NCI-H1048 (cell line): ENCODE measurements at places on chromosomes 7 and 10.

DNA sequence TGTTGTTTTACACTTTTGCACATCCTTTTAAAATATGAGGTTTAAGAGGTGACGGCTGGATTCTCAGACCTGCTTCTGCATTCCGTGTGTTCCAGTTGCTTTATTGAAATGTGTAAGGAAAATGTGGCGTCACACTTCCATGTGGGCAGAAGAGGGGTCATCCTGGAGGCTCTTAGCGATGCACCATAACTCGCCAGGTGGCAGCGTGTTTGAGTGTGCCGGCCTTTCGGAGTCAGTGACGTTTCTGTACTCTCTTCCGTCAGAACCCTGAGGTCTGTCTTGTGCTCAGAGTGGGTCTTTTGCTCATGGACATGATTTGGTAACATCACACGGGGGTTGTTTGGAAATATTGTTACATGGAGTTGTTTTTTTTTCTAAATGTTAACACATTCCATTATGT lies 9.1 kb downstream of the PPP2R2D start:
- DNase-seq = no peak

DNA sequence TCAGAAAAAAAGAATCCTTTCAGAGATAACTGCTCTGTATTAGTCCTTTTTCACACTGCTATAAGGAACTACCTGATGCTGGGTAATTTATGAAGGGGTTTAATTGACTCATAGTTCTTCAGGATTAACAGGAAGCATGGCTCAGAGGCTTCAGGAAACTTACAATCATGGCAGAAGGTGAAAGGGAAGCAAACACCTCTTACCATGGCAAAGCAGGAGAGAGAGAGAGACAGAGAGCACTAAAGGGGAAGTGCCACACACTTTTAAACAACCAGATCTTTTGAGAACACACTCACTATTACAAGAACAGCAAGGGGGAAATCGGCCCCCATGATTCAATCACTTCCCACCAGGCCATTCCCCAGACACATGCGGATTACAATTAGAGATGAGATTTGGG lies 114.2 kb downstream of the TES start:
- no peak for DNase-seq

DNA sequence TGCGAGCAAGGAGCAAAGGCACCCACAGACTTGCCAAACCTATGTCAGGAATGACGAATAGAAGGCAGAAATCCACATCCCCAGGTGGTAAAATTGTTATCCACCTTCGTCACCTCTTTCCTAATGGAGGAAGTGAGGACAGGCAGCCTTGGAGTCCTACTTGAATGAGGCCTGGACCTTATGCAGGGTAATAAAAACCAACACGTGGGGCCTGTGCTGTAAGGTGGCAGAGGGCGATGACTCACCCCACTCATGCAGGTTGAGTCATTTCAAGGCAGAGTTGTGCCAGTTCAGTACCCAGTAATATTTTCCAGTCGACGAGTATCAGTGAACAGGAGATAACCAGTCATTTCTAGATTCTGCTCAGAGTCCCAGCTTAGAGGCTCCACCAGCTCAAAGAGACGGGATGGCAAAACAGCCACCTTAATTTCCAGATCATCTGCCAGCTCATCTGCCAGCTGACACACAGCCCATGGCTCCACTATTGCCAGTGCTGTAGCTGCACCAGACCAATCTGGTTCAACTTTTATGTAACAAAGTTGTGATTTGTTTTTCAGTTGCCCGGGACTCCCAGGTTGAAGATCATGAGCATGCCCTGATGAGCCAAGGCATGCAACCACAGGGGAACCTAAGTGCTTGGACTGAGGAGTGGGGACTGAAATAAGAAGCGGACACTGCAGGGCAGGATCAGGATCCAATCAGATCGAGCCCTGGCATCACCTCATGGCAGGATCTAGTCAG lies 176.2 kb upstream of the ITGB1 start:
- no peak for DNase-seq

DNA sequence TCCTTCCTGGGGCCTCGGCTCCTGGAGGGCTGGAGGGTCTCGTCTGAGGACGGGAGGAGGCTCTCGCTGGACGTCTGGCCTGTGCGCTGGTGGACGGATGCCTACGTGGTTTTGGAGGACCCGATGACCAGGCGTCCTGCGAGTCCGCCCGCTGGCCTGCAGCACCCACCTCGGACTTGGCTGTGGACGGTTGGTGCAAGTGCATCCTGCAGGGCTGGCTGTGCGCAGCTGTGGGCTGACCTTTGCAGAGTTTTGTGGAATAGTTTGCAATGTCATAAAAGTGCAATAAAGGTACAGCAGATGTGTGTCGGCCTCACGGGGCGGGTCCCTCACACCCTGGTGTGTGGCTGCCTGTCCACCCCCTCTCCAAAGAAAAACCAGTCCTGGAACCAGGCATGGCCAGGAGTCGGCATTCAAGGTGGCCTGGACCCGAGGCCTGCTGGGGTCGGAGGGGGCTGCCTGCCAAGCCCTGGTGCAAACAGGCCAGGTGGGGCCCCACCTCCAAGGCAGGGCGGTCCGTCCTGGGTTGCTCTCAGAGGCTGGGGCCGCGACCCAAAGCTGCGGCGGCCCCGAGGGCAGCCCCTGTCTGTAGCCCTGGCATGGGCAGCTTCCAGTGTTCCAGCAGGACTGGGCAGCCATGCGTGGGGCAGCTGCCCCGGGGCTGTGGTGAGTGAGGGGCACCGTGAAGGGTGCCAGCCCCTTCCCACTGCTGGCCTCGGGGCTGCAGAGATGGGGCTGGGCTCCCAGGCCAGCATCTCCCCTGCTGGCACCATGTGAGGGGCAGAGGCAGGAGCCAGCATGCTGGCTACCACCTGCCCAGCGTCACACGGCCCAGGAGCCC lies 29.3 kb upstream of the FOXL3 start:
- DNase-seq = no peak

DNA sequence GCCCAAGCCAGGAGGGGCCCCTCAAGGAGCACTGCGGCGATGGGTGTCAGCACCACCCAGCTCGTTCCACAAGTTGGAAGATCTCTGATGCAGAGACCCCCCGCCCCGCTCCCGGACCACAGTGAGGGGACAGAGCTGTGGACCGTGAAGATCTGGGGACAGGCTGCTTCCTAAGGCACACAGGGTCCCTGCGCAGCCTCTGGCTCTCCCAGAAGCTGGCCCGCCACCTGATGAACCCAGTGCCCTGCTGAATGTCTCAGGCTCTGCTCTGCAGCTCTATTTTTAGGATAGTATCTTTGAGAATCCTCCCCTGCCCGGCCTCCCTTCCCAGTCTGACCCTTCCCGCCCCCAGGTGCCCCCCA lies 29.7 kb downstream of the GBX1 start:
- DNase-seq = no peak
